ENCODE measurements at places on chromosomes 16 and 17.

- no peak for DNase-seq
These were observed 3.4 kb downstream of the P2RX1 start for GRCh38 chr17:3912827-3913226.

GRCh38 chr17:75124041-75124818 is 7.3 kb downstream of the NT5C start:
- DNase-seq = no peak

DNA sequence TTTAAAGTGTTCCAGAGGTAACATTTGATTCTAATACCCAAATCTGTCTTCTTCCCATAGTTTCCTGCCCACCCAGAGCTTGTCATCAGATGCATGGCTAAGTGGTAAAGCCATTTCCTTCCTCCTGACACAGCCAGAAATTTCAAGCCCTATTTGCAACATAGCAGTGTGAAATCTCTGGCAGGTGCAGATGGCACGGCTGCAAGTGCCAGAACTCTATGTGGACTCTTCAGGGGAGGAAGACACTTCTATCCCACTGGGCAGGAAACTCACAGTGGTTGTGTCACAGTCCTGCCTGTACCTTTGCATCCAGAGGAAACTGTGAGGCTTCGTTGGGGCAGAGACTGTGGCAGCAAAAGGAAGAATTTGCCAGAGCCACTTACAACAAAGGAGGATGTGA is 13.2 kb downstream of the DYNLRB2 start:
- no peak for DNase-seq

GRCh38 chr16:12613131-12613991 is 190.3 kb downstream of the CPPED1 start:
- DNase-seq = no peak

DNA sequence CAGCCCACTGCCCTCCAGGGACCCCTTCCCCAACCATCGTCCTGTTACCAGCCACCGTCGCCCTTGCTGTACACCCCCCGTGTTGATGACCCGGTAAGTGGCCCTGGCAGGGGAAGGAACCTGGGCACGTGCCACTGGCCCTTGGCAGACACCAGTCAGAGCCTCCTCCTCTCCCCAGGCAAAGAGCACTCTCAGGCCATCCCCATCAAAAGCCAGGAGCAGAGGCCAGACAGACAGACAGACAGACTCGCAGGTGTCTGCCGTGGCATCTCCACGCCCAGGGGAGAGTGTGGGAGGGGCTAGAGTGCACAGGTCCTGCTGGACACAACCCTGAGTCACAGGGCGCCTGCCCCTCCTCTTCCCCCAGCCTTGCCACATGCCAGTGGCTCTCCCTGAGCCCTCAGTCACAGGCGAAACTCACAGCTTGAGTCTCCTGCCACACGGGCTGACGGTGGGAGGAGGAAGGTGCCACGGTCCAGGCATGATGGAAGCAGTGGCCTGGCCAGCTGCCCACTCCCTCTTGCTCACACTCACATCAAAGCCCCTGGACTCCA is 7.8 kb downstream of the CLCN7 start:
- DNase-seq = no peak

GRCh38 chr17:35147375-35147905 is at the start of gene UNC45B:
Gene UNC45B, plus strand, starts transcription at chr17:35147817. Its CDS starts 447 bp downstream, at chr17:35148264.
- DNase-seq = no peak

DNA sequence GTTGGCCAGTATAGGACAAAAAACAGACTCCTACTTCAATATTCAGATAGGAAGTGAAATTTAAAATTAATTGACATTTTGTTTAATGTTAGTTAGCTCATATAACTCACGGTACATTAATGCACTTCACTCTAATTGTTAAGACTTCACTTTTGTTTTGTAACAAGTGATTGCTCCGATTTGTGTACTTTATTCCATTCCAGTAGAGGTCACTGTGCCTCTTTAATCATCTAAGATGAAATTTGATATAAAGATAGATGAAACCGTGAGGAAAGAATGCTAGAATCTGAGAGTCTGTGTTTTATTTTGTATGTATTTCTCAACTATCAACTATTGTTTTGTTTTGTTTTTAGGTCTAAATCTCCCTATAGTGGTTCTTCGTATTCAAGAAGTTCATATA is 29.0 kb downstream of the RBBP6 start:
- DNase-seq = no peak

DNA sequence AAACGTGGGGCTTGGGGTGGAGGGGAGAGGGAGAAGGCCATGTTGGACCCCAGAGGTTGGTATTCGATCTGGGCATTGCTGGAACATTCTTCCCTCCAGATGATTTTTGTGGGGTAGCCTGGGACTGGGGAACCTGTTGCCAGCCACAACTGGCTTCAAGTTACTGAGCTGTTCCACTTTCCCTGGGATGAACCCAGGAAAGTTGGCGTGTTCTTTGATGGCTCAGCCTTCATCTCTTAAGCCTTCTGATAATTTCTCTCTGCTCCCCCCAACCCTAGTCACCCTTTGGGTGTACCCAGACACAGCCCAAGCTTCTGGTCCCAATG is 2.1 kb downstream of the TBX21 start:
- DNase-seq = no peak

GRCh38 chr16:51839727-51840462 is 688.8 kb upstream of the SALL1 start:
- no peak for DNase-seq

- DNase-seq = no peak
These were observed 217.9 kb upstream of the PSMD7 start for GRCh38 chr16:74078511-74079231.

- DNase-seq = no peak
These were observed 49.4 kb downstream of the RABEP1 start for GRCh38 chr17:5331506-5331905.

DNA sequence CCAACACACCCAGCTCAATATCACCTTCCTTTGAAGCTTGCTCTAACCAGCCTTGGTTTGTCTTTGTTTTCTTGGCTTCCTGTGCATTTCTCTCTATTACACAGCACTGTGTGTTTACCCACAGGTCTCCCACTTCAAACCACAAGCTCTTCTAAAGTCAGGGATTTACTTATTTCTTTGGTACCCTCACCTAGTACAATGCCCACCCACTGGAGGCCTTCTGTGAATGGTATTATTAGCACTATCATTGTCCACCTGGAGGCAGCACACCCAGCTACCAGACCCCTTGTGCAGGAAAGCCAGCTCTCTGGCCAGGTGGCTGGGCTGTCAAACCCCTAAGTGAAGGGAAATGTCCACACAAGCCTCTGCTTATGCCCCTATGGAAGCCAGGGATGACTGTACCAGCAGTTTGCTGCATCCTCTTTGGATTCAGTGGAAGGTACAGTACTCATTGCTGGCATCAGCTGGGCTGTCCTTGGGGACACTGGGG is 9.4 kb upstream of the TOP2A start:
- no peak for DNase-seq

DNA sequence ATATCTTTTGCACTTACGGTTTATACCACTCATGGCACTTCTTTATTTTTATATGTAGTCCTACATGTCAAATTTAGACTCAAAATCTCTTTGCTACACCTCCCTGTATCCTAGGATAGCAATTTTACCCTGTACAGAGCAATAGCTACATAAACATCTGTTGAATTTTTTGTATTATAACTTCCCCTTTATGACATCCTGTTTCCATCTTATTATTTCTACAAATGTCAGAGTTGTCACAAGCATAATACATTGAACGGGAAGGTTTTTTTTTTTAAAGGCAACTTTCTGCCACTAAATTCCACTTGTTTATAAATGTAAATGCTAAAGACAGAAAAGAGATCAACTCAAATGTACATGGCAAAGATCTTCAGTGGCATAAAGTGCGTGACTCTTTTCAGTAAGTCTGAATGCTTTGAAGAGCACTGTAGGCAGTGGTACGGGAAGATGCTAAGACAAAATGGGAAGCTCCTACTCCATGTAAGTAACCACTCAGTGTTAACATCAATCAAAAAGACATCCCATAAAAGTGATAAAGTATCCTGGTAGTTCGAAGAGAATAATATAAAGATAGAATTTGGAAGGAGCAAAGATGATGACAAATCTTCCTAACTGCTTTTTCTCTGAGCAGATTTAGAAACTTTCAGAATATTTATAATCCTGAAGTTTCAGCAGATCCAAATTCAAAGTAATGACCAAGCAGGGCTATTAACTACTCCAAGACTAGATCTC is 26.8 kb downstream of the GNA13 start:
- no peak for DNase-seq

DNA sequence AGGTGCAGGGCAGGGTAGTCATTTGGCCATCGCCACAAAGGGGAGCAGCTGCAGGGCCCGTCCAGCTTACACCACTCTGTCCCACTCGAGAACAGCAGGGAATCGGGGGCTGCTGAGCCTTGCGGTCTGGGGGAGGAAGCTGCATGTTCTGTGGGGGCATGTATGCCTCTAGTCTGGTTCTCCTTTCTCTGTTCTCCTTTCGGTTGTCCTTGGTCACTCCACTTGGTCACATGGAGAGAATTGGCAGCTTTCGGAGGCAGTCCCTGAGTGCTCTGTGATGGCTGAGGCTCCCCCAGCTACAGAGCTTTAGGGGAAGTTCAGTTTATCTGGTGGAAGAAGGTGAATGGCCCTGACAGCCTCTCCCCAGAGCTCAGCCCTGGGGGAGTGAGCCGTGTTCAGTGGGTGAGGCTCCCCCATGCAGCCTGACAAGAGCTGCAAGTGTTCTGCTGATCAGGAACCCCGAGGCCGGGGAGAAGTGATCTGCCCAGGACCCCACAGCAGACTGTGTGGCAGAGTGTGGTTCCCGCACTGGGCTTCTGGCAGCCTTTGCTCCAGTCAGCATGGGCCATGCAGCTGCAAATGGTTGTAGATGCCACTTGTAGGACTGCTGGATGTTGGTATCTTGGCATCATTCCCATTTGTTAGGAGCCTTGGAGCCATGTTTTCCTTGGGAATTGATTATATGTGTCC is 22.3 kb upstream of the SMPD3 start:
- no peak for DNase-seq

DNA sequence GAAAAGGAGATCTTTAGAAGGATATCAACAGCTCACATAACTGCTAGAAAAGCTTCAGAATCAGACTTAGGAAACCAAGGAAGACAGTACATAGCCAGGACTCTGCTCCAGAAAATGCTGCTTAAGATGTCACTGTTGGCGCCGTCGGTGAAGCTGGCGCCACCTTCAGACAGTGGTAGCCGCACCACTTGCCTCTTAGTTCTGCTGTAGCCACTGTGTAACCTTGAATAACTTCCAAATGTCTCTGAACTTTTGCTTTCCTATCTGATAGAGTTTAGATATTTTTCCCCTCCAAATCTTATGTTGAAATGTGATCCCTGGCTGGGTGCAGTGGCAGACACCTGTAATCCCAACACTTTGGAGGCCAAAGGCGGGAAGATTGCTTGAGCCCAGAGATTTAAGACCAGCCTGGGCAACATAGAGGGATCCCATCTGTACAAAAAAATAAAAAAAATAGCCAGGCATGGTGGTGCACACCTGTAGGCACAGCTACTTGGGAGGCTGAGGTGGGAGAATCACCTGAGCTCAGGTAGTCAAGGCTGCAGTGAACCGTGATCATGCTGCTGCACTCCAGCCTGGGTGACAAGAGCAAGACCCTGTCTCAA is 6.3 kb upstream of the USP31 start:
- DNase-seq = no peak
